Activated CD8-positive, alpha-beta T cell treated with anti-CD3 and anti-CD28 coated beads for 36 hours (primary cell): ENCODE measurements at places on chromosomes 7 and 10. TPM values are rescaled to one million over a fixed set of nuclear protein-coding genes. Genes with fewer than 3 reads are reported as not detected.

GRCh38 chr7:155829796-155830470 lies 17.7 kb upstream of the SHH start:
- DNase-seq = no peak

DNA sequence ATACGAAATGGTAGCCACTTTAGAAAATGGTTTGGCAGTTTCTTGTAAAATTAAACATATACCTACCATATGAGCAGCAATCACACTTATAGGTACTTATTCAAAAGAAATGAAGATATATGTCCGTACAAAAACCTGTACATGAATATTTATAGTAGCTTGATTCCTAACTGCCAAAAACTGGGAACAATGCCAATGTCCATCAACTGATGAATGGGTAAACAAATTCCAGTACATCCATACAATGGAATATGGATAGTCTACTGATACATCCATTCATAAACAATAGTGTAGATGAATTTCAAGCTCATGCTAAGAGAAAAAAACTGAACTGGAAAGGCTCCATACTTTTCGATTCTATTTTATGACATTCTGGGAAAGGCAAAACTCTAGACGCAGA lies 68.5 kb downstream of the AGK start:
- DNase-seq = no peak

GRCh38 chr7:1078985-1079384 lies 8.9 kb upstream of the GPER1 start:
- no peak for DNase-seq

- DNase-seq = no peak
Measured at GRCh38 chr10:123606955-123607354, 59.2 kb upstream of the GPR26 start.

Gene DDC
- total RNA-seq = 0.36 TPM

Gene GIMAP5
- 37.6 TPM for total RNA-seq

GRCh38 chr7:12896316-12896715 lies 208.9 kb downstream of the ARL4A start:
- no peak for DNase-seq

DNA sequence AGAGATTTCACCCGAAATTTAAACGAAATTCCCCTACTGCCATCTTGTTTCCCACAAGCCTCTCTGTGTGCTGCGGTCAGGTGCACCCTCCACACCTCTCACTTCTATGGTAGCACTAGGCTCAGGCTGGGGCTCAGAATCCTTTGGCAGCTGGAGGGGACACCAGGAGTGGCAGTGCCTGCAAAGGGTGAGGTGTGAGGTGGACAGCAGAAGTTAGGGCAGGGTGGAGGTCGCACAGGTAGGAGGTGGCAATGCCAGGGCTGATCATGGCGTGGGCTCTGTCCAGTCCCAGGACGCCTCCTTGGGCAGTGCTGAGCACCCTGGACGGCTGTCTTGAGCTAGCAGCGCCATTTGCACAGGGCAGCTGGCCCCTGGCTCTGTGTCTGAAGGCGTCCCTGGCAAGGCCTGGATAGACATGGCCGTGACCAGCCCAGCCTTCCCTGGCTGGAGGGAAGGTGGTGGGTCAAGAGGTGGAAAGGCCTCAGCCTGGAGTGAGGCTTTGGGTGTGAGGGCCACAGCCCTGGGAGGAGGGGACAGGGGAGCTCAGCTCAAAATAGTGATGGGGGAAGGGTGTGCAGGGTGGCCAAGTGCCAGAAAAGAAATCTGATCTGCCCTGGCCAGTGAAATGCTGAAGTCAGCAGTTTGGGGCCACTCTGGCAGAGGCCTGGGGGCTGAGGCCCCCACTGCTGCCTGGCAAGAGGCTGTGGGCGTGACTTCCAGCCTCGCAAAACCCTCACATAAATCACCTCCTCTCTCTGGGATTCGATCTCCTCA lies 40.0 kb downstream of the ZCCHC24 start:
- no peak for DNase-seq

DNA sequence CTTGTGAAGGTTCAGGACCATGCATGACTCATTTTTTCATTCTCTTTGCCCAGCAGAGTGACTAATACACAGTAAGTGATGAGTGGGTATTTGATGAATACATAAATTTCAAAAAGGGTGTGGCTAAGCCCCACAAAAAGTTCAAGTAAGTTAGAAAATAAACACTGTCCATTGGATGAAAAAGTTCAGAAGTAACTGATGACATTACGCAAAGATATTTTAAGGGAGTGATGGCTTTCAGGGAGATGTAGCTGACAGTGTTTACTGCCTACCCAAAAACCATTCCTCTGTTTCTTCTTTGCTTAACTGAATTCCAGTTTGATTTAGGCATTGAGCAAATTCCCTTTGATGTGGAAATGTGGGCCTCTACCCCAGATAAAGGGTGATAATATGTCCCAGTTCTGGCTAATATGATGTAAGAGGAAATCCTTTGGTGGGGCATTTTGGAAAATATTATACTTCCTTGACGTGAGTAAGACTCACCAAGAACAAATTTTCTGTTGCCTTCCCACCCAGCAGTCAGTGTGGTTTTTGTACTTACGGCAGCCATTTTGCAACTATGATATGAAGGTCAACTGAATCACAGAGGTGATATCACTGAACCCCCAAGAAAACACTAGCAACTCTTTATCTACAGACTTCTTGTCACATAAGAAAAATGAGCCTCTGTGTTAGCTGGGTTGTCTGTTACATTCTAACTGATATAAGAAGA lies 29.0 kb upstream of the EBLN1 start:
- peak; percentile 76 for DNase-seq

DNA sequence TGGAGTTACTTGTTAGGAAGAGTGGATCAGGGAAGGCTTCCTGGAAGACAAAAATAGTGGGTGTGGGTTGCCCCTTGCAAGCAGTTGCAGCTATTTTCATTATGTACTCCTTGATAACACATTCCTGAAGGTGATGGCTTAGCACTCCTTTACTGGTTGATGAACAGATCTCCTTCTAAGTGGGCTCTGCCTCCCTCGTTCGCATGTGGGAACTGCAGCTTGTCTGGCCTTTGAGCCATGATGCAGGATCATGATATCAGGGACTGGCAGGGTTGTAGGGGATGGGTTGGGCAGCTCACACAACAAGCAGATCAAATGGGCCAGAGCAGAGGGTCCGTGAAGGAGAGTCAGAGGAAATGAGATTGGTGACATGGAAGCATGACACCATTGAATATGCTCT lies 28.8 kb upstream of the LRRC4 start:
- no peak for DNase-seq

DNA sequence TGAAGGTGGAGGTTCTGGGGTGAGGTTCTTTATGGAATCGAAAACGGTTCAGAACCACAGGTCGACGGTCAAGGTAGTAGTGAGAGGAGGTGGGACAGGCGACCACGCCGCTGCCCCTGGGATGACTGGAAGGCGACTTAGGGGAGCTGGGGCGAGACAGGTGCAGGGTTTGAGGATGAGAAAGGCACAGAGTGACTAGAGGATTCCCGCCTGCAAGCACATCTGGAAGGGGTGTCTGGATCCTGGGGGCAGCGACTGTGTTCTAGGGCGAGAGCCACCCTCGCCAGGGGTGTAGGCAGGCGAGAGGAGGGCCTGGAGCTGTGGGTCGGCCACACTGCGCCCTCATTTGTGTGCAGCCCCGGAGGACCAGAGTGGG lies 468 bp upstream of the IRF5 start:
- no peak for DNase-seq

DNA sequence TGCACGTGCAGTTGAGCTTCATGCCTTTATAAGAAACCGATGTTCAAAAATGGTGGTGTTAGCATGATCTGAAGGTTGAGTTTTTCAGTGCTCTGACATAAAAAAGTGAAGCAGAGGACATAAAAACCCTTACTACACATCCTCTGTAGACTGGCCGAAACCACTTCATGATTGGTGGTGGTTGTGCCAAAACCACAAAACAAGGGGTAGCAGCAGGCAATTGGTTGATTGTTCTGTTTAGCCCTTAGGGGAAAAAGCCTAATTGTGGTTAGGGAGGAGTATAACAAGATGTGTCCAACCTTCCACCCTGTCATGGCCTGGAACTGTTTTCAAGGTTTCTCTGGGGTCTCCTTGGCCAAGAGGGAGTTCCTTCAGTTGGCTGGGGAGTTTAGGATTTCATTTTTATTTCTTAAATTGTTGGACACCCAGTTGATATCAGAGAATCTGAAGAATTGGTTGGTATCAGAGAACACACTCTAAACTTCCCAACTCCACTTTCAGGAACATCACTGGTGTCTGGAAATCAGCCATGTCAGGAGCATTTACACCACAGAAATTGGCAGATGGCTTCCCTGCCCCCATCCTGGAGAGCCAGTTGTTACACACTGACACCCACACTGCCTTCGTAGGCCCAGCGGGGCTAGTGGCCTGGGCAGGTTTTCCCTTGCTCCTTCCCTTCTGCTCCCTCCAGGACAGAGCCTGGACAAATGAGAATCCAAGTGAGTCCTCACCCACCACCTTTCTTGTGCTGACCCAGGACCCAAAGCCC lies 18.8 kb downstream of the MRPS24 start:
- DNase-seq = no peak

Gene PHKG1
- total RNA-seq = 3.0 TPM

Gene HOGA1
- total RNA-seq = not detected

GRCh38 chr7:28180364-28181147 lies at the start of gene JAZF1:
JAZF1 (minus strand) TSS chr7:28180795.
- peak; percentile 63 for DNase-seq

GRCh38 chr7:153320005-153320404 lies 560.5 kb downstream of the ACTR3B start:
- DNase-seq = no peak

Gene ZNF485
- total RNA-seq = 8.7 TPM

DNA sequence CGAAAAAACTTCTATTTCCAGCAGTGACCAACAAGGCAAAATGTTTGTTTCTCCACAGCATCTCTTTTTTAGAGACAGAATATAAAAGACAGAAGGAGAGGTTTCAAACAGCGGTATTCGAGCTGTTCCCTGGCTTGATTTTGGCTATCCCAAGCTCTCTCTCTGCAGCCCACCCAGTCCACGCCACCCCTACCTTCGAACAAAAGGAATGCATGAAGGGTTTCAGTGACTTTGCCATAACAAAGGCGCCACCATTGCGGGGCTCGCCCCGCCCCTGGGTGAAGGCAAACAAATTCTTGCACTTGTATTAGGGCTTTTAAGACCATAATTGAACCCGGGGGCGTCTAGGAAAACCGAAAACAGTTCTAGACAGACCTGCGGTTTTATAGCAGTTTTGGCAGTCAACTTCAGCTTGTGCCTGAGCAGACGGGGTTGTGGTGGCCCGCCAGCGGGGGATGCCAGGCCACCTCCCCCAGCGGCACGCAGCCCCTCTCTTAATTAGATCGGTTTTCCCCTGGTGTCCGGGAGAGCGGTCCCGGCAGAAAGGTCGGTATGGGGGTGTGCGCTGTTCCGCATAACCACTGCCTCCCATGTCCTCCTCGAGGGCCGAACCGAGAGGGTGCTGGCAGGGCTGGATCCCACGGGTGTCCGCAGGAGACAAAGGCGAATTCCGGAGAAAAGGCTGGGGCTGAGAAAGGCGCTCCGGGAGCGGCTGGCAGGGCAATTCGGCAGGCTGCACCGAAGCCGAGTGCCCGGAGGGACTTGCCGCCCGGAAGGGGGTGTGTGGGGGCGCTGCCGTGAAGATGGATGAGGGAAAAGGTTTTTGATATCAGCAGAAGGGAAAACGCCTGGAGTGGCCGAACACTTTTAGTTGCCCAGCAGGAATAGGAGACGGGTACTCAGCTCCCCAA lies 2.7 kb upstream of the HOXA11 start:
- DNase-seq = no peak

Gene CCDC136
- 7.6 TPM for total RNA-seq

DNA sequence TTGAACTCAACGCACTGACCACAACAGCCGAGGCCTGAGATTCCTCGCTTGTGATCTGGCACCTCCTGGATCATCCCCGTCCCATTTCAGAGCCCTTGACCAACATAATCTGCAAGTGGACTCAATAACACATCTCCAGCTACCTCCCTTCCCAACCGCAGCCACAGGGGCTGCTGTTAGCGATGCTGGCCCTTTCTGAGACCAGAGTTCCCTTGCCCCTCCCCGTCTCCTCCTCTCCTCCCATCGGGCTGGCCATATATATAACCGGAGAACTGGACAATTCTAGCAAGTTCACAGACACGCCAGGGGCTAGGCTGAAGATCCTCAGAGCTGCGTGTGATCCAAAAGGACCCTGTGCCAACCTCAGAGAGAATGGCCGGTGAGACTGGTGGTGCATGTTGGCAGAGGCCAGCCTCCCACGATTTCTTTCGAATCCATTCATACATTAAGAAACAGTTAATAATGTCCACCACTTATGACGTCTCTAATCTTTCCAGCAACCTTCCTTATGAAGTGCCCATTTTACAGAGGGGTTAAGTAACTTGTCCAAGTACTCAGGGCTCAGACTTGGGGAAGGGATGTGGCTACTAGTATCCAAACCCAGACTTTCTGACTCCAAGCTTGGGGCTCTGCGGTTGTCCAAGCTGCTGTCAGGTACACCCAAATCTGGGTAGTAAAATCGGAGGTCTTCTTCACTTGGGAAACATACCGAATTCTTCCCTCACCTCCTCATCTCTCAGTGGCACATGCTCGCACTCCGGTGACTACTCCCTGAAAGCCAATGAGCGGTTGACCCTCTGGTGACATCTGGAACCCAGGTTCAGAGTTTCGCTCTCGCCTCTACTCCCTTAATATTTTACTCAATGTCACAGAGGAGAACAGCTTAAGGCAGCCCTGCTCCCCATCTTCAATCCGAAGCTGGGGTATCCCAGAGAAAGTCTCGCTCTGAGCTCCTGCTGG lies 11.2 kb upstream of the FEZF1 start:
- no peak for DNase-seq

Gene ZNF655
- 65.2 TPM for total RNA-seq

Gene LSM5
- 124 TPM for total RNA-seq

Gene PAPOLB
- not detected for total RNA-seq

Gene MSMB
- not detected for total RNA-seq

DNA sequence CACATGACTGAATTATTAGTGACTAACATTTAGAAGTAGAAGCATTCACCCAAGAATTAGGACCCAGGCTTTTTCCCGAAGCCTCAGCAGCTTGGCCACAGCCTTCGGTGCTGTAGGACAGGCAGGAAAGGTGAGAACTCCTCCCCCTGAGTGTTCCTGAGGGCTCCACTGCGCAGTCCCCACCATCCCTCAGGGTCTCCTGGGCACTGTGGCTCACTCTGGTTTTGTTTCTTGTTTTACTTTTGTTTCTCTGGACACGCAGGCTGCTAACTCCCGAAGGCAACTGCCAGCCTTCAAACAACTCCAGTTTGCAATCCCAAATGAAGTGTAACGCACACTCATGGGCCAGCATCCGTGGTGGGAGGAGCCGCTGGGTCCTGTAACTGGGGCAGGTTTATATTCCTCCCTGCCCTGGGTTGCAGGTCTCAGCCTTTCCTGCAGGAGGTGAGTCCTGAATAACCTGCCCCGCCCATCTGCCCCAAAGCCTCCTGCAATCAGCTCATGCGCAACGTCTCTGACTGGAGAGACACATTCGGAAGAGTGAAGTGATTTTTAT lies 492.9 kb downstream of the PTPRN2 start:
- no peak for DNase-seq

DNA sequence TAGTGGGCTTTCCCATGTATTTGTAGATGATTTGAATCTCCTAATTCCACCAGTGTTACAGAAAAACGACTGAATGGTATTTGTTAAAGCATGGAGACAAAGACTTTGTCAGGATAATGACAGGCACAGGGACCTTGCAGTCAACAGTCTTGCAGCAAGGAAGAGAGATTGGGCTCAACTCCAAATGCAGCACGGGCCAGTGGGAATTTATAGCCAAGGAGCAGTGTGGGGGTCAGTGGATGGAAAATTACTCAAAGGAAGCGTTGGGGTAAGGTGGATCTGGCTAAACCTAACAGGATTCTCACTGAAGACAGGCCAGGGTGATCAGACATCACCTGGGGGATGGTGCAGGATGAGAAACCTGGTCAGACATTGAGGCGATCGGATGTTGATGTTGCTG lies 24.3 kb downstream of the CPVL start:
- no peak for DNase-seq

- no peak for DNase-seq
Measured at GRCh38 chr7:3138997-3139396, 95.3 kb upstream of the CARD11 start.
